ENCODE measurements at places on chromosomes 2 and 18. TPM values are rescaled to one million over a fixed set of nuclear protein-coding genes. Genes with fewer than 3 reads are reported as not detected.

FBLN7 gene
- total RNA-seq, result 2.4 TPM

RUFY4 gene
- not detected for total RNA-seq

CYRIA gene
- 18.1 TPM for total RNA-seq

BOLL gene
- not detected for total RNA-seq

PIEZO2 gene
- 0.12 TPM for total RNA-seq

TLX2 gene
- not detected for total RNA-seq

TMEM37 gene
- total RNA-seq, result not detected

TTC27 gene
- 29.7 TPM for total RNA-seq

DSG4 gene
- not detected for total RNA-seq

ITSN2 gene
- 42.6 TPM for total RNA-seq

PDE1A gene
- total RNA-seq, result 20.0 TPM

PDE11A gene
- total RNA-seq, result 0.33 TPM

C2orf15 gene
- total RNA-seq, result not detected

KLHL14 gene
- not detected for total RNA-seq

NXPH2 gene
- not detected for total RNA-seq

ACOXL gene
- total RNA-seq, result not detected

REG3A gene
- total RNA-seq, result not detected

HRH4 gene
- total RNA-seq, result 0.12 TPM

NMUR1 gene
- not detected for total RNA-seq

PLEKHH2 gene
- 11.7 TPM for total RNA-seq

CPO gene
- 0.12 TPM for total RNA-seq

ACTG2 gene
- total RNA-seq, result 2.9 TPM

ANKRD23 gene
- 2.0 TPM for total RNA-seq

NCOA1 gene
- total RNA-seq, result 9.8 TPM

CYP27C1 gene
- total RNA-seq, result not detected

CD302 gene
- total RNA-seq, result 7.1 TPM

LIMS1 gene
- total RNA-seq, result 99.1 TPM

NCL gene
- 376 TPM for total RNA-seq

RPL37A gene
- 624 TPM for total RNA-seq

IL1RL2 gene
- 1.4 TPM for total RNA-seq

NAT8 gene
- not detected for total RNA-seq

IL1R2 gene
- total RNA-seq, result not detected

CFAP210 gene
- not detected for total RNA-seq

EVA1A gene
- total RNA-seq, result 35.9 TPM

UGT1A3 gene
- not detected for total RNA-seq

SPHKAP gene
- 1.2 TPM for total RNA-seq

KCNG3 gene
- under 0.01 TPM for total RNA-seq

RTP5 gene
- total RNA-seq, result not detected

FSHR gene
- total RNA-seq, result not detected

SCYGR4 gene
- not detected for total RNA-seq

OXER1 gene
- total RNA-seq, result not detected

ALK gene
- under 0.01 TPM for total RNA-seq

C2orf81 gene
- total RNA-seq, result 1.00 TPM

HNMT gene
- 61.4 TPM for total RNA-seq

LYG2 gene
- total RNA-seq, result not detected

EPC2 gene
- 23.5 TPM for total RNA-seq

ERLEC1 gene
- 123 TPM for total RNA-seq

GIGYF2 gene
- total RNA-seq, result 68.5 TPM

GAD1 gene
- total RNA-seq, result not detected

SERPINB12 gene
- not detected for total RNA-seq

CIB4 gene
- not detected for total RNA-seq

RAB17 gene
- total RNA-seq, result 0.12 TPM

CRACDL gene
- not detected for total RNA-seq

HDLBP gene
- total RNA-seq, result 1,286 TPM

ITPRIPL1 gene
- total RNA-seq, result 5.1 TPM

DIPK1C gene
- not detected for total RNA-seq

SDC1 gene
- total RNA-seq, result 117 TPM

SP100 gene
- total RNA-seq, result 106 TPM
